Effector CD4-positive, alpha-beta T cell (primary cell): ENCODE measurements at places on chromosomes 2 and 18.

DNA sequence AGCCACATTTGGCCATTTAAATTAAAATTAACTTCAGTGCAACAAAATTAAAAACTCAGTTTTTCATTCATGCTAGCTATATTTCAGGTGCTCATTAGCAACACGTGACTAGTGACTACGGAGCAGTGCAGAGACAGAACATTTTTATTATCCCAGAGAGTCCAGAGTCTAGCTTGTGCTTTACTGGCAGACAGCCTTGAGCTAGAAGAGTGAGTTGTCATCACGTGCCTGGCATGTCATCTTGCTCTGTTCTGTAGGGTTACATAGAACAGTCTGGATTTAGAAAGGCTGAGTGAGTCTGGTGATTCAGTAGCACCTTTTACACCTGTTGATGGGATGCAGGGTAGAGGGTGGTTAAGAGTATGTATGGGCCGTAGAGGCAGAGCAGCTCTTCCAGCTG lies 136.9 kb upstream of the IL1R2 start:
- DNase-seq, result no peak

DNA sequence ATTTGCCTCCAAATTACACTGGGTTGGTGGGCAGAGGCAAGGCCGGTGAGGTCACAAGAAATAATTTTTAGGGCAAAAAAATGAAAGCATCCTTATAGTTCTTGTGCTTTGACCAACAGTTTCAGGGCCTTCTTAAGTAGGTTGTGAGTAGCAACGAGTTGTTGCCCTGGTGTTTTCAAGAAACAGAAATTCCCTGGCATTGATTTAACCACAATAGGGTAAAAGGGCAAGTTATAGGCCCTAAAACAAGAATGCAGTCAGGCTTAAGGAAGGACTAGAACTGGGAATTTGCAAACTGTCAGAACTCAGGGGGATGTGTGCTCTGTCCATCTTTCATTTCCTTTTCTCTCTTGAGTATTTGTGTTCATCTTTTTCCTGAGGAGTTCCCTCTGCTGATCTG lies 46.1 kb upstream of the STPG4 start:
- DNase-seq, result no peak

DNA sequence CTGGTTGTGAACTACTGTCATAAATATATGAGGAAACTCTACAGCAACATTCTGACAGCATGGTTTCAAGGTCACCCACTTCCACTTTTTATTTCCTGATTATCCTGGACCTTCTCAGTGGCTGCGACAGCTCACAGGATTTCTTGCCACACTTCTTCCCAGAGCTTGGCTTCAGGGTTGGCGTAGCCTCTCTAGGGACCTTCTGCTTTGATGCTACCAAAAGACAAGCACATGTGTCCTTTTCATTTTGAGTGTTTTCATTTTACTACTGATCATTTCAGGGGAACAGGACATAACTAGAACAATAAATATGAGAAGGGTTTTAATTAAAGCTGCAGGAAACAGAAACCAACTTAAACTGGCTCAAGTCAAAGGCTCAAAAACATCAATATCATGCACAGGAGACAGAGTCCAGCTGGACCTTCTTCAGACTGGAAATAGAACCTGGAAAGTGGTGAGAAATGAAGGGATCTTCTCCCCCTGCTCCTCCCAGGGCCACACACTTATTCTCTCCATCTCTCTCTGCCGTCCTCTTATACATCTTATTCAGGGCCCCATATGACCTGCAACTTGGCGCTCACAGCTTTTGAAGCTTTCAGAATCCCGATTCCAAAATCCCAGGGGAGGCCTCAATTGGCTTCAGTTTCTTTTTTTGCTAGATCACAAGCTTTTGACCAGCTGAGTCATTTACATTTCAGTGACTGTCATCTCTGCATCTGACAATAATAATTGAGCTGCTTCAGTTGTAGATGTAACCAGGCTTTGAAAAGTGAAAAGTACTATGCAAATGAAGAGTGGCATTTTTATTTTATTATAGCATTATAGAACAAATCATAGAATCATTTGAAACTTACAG lies 9.7 kb downstream of the VIT start:
- DNase-seq, result no peak

- no peak for DNase-seq
Measured at GRCh38 chr2:184316921-184317320, 281.4 kb upstream of the ZNF804A start.

GRCh38 chr2:129656081-129656598 lies 323.3 kb upstream of the RAB6C start:
- no peak for DNase-seq

DNA sequence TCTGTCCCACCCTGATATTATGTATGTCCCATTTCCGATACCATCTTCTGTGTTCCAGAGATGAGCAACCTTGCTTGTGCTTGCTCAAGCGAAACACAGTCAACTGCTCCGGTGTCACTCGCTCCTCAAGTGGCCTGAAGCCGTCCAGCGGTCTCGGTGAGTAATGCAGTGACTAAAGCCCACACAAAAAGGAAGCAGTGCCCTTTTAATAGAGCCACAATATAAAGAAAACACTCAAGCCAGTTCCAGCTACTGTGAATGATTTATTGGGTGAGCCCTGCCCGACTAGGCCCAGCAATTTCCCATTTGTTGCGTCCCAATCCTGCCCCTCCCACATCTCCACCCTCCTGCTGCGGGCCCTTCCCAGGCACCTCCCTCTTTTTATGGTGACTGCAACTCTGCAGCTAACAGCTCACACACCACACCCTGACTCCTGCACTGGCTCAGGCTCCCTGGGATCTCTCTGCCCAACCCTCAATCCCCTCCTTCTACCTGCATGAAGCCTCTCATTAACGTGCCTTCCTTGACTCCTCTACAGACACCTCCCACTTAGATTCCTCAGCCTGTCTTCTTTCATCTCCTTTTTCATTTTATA lies 44.2 kb upstream of the DSC1 start:
- no peak for DNase-seq

DNA sequence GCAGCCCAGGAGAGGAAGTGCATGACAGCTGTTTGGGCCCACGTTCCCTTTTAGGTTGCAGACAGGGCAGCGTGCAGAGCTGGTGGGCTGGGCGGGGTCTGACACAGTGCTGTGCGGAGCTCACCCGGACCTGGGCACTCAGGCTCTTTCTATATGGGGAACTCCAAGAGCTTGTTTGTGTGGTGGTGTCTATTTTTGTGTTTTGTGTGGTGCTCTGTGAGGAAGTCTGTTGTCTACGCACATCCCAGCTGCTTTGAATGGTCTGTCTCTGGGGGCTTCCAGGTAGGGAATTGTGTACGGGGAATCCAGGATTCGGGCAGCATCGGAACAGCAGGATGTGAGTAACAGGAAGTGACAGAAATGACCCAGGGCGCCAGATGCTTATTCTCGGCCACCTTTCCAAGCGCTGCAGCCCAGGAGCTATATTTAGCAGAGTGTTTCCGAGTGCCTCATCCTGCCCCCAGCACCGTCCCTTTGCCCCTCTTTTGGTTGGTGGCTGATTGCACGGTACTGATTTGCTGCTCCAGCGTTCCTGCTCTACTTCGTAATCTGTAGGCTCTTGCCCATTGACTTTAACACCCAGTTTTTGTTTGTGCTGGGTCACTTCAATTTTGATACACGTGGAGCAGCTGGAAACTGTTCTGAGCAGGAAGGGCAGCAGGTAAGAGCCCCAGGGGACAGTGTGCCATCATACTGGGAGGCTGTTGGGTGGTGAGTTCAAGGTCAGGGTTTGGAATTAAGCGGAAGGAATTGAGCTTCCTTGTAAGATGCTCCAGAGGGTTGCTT lies 64.7 kb downstream of the DGKD start:
- peak; percentile 42 for DNase-seq

GRCh38 chr2:29015701-29016470 lies 34.8 kb downstream of the TOGARAM2 start:
- no peak for DNase-seq

GRCh38 chr2:174888146-174888545 lies 117.0 kb downstream of the CHN1 start:
- DNase-seq, result no peak

DNA sequence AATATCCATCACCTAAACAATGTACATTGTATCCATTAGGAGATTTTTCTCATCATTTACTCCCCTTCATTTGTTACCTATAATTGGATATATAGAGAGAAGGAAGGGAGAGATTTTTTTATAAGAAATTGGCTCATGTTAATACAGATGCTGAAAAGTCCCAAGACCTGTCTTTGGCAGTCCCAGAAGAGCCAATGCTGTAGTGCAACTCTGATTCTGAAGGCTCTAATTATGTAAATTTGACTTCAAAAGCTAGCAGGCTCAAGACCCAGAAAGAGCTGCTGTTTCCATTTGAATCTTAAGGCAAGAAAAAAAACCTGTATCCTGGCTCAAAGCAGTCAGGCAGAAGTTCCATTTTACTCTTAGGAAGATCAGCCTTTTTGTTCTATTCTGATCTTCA lies 1245.5 kb upstream of the FAM98A start:
- DNase-seq, result no peak

DNA sequence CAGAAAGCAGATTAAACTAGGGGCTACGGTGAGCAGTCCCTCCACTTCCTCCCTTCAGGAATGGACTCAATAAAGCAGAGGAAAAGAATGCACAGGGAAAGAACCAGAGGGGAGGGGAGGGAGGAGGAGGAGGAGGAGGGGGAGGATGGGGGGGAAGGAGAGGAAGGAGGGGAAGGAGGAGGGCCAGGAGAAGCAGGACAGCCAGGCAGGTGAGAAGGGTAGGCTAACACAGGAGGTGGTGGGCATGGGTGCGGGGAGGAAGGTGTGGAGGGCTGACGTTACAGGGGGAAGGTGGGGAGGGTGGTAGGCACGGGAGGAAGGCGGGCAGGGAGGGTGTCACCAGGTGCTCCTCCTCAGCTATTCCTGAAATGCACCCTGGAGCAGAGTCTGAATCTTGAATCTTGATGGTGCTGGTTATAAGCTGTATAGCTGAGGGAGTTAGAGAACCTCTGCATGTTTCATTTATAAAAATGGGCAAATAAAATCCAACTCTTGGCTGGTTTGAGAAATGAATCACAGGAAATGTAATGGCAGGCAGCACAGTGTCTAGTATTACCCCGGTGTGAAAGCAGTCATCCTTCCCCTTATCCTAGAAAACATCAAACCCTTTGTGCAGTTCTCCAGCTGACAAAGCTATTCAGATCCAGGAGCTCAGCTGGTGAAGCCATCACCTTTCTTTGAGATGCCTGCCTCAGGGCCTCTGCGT lies 3.4 kb downstream of the TMEM18 start:
- DNase-seq, result no peak

DNA sequence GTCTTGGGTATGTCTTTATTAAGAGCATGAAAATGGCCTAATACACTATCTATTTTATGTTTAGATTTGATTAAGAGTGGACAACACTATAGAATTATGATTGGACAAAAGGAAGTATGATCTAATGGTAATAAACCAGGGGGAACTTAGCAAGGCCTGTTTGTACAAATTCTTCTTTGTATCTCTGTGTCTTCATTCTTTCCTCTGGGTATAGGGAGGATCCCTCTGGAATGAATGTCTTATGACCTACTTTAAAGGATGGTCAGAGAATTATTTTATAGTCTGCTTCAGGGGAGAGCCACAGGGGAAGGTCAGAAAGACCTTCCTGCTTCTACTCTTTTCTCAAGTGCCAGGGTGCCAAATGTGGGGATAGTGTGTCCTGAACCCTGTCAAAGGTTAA lies 42.8 kb upstream of the FANCL start:
- no peak for DNase-seq

DNA sequence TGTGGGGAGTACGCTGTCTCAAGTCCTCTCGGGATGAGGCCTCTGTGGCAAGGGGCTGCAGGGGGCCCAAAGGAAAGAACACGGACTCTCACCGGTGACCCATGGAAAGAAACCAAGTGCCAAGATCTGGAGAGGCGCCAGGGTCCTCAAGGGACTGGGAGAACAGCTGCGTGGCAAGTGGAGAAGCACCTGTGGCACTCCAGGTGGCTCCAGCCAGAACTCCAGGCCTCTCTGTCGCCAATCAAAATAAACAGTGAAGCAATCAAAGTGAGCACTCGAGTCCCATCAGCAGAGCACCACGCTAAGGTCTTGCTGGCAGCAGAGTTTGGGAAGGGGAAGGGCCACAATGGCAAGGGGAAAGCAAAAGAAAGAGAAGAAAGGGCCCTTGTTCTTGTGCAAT lies 54.7 kb downstream of the BCL2 start:
- no peak for DNase-seq

- DNase-seq, result no peak
Measured at GRCh38 chr2:60407398-60407797, 146.1 kb downstream of the BCL11A start.

DNA sequence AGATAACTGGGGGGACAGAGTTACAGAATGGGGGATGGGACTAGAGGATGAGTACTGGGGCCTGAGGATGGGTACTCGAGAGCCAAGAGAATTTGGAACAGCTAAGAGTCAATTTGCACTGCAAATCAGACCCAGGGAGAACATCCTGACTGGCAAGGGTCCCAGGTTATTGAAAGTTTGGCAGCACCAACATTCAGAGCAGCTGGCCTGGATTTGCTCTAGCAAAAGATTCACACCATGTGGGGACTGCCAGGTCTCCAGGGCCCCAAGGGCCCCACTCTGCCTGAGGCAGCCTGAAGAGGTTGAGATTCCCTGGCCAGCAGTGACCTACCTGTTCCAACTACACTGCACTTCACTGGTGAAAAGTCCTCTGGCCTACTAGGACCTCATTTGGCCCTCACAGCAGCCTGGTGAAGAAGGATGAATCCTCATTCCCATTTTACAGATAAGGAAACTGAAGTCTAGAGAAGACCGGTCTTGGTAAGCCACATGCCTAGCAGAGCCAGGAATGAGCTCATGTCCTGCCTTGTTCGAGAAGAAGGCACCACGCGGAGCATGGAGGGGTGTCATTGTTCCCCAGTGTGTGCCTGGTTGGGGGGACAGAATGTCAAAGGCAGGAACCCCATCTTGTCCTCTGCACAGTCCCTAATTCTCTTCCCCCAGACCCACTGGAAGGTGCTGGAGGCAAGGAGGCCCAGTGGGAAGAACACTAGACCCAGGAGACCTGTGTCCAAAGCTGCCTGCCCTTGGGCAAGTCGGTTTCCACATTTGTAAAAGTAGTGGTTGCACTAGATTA lies 258.6 kb downstream of the TNS1 start:
- no peak for DNase-seq

- DNase-seq, result no peak
Measured at GRCh38 chr18:10249270-10249669, 205.2 kb upstream of the APCDD1 start.

DNA sequence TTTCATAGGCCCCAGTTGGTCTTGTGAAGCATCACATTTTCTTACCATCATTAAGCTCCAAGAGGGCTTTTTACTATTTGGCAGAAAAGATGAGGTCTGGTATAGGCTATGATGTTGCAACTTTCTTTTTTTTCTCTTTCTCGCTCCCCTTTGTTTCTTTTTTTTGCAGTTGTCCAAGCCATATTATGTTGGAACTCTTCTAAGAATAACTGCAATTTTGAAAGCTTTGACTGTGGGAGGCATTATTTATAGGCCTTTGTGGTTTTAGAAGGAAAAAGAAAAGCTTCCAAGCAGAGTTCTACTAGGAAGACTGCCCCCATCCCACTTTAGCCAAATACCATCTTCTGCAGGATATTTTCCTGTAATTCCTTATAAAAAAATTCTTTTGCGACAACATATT lies 571.6 kb downstream of the ARHGAP15 start:
- no peak for DNase-seq

GRCh38 chr2:187862715-187863114 lies 308.5 kb upstream of the TFPI start:
- no peak for DNase-seq
